ENCODE measurements at places on chromosomes 4 and X.

GRCh38 chrX:126985981-126986380 is 166.5 kb downstream of the PRR32 start:
- DNase-seq = no peak

- DNase-seq = no peak
Measured at GRCh38 chrX:41887691-41888090, 35.7 kb downstream of the CASK start.

DNA sequence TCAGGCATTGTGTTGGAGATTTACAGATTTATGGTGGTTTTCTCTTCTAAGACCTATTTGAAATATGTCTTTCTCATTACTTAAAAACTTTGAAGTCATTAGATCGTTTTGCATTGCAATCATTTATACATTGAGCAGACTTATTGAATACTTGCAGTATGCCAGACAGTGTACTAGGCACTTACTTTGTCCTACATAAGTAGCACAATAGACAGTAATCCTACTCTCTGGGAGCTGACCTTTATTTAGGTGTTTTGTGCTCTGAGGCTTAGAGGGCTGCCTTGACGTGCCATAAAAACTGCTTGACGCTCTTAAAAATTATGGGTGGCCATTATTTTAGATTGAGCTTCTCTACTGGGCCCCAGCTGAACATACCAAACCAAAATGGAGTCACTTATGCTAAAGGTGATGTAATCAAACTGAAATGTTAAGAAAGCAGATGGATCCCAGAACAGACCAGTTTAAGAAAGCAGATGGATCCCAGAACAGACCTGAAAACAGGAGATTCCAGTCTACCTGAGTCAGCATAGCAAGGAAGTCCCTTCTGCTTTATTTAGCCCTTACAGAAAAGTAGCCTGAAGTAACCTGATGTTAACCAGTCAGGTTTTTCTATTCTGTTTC is 42.4 kb downstream of the PTTG2 start:
- DNase-seq = no peak

GRCh38 chr4:101857176-101857575 is 66.6 kb downstream of the BANK1 start:
- DNase-seq = no peak

GRCh38 chr4:26307037-26307800 is 13.6 kb upstream of the RBPJ start:
- DNase-seq = no peak

- DNase-seq = no peak
Measured at GRCh38 chr4:5361968-5362367, 310.7 kb downstream of the STK32B start.

GRCh38 chr4:110096405-110096804 is 102.0 kb downstream of the ELOVL6 start:
- no peak for DNase-seq

GRCh38 chrX:25007059-25008053 is 8.4 kb downstream of the ARX start:
- DNase-seq = no peak

DNA sequence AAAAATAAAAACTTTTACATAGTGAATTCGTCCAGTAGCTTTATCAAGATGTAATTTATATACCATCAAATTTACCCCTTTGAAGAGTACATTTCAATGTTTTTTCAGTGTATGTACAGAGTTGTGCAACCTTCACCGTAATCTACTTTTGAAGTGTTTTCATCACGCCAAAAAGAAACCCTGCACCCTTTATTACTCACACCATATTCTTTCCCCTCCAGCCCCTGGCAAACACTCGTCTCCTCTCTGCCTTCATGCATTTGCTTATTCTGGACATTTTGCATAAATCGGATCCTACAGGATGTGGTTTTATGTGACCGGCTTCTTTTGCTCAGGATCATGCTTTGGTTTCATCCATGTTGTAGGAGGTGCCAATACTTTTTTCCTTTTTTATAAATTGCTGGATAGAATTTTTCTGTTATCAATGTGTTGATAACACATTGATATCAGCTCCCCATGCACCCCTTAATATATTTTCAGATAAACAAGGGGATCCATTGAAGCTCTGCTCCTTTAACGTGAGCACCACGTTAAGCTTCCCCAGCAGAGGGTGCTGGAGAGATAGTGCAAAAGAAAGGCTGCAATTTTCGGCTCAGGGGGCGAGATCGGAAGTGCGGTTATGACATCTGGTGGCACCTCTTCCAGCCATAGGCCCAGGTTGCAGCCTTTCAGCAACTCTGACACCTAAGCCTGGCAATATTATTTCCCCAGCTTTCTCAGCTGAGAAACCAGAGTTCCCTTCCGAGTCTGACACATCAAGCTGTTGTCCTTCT is 100.1 kb upstream of the VCX3B start:
- no peak for DNase-seq

GRCh38 chr4:38130884-38131283 is 170.7 kb downstream of the PTTG2 start:
- DNase-seq = no peak

DNA sequence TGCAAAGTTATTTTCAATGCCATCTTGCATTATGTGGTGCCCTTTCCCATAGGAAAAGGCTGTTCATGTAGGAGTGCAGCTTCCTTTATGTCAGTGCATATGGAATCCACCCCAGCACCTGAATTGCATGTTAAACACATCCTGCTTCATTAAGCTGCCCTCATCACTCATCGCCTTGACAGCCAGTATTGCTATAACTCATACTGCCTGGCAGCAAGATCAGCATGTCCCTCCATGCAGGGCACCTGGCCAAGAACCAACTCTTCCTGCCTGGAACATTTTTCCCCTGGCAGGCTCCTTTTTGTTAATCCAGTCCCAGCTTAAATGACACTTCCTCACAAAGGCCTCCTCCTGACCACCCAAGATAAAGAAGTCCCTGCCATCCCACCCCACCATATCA is 23.5 kb upstream of the CA5B start:
- DNase-seq = no peak

- DNase-seq = no peak
Measured at GRCh38 chr4:93480452-93480851, 348.1 kb upstream of the ATOH1 start.

DNA sequence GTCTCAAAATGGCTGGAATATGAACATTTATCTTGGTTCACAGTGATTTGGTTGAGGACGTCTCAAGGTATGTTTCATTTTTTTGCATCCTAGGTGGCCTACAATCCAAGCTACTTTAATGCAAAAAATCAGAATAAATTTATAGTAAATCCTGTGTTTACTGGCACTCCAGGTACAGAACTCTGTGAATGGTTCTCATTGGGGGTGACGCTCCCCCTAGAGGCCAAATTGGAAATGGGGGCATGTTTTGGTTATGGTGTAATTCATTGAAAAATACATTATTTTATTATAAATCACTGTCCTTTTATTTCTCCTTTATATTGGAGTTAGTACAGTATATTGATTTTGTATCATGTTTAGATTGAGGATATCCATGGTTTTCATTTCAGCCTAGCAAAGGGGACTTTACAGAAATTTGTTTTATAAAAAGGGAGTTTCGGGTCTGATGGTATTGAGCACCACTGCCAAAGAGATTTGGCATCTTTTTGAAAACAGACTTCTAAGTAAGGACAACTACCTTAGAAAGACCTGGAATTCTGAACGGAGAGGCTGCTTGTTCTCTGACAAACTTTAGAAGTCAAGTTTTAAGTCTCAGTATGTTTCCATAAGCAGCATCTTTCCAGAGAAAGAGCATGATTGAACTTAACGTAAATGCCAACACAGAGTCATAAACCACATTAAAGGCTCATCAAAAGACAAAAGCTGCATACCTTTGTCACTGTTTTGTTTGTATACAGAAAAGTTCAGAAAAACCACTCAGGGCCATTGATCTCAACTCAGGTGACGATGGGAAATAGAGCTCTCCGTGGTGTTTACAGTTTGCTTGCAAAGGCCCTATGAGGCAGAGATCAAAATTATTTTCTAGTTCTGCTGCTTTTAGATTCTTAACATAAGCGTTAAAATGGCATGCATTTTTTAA is 19.4 kb downstream of the MTM1 start:
- DNase-seq = peak; percentile 33

DNA sequence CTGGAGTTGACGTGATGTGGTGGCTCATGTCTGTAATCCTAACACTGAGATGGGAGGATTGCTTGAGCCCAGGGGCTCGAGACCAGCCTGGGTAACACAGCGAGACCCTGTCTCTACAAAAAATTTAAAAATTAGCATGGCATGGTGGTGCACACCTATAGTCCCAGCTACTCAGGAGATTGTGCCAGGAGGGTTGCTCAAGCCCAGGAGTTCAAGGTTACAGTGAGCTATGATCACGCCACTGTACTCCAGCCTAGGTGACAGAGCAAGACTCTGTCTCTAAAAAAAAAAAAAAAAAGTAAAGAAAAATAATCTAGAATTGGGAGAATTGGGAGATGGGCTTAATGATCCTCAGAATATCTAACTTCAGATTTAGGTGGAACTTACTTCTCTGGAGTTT is 51.1 kb downstream of the MSN start:
- DNase-seq = no peak

- DNase-seq = no peak
Measured at GRCh38 chr4:94447754-94448411, 3.9 kb upstream of the PDLIM5 start.

Data from stimulated activated CD8-positive, alpha-beta memory T cell treated with anti-CD3 and anti-CD28 coated beads, Interleukin-15, amount 100 ng/mL, for 1 hour (primary cell).